Left ventricle myocardium superior (tissue), 1 donor: ENCODE measurements at places on chromosomes 3 and 15. TPM values are rescaled to one million over a fixed set of nuclear protein-coding genes. Genes with fewer than 3 reads are reported as not detected.
A peak's percentile ranks its signal among the peaks of the same experiment; 100 is the strongest.

DNA sequence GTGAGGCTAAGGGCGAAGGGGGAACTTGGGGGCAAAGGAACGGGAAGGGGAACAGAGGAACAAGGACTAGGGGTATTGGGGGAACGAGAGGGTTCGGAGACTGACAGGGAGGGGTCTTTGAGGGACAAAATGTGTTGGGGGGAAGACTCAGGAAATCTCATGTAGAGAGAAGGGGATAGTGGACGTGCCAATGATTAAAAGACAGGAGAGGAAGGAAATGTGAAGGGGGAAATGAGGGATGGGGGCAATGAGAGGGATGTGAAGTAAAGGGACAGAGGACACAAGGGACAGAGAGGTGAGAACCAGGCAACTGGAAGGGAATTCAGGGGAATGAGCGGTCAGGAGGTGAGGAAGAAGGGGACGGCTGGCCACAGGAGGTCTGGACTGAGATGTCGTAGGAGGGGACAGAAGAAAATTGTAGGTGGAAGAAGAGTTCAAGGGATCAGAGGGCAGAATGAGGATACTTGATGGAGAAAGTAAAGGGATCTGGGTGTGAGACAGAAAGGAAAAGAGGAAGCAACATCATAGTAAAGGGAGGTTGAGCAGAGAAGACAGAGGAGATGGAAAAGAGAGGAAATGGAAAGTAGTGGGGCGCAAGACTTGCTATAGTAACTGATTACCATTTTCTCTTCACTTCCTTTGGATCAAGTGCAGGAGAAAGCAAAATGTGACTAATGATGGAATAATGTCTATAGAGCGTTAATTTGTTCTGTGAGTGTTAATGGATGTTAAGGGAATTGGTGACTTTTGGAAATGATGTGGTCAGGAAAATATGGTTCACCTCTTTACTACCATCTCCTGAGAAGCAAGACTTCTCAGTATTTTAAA lies 749 bp downstream of the RAB8B start:
- DNase-seq: no peak

DNA sequence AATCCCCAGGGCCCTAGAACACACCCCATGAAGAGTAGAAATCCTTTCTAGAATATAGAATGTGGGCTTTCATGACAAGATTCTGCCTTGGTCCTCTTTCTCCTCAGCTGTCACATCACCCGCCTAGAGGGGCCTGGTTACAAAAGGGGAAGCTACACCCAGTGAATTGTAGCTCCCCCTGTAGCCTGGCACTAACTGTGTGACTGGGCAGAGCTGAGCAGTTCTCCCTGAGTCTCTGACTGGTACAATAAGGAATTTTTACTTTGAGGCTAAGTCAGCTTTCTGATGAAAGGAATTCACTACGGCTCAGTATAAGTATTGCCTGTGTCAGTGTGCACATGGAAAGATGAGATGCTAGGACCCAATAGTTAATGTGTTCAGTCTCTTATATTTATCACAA lies 28.7 kb upstream of the ZNF148 start:
- no peak for DNase-seq

LDHAL6B gene
- total RNA-seq: not detected

DNA sequence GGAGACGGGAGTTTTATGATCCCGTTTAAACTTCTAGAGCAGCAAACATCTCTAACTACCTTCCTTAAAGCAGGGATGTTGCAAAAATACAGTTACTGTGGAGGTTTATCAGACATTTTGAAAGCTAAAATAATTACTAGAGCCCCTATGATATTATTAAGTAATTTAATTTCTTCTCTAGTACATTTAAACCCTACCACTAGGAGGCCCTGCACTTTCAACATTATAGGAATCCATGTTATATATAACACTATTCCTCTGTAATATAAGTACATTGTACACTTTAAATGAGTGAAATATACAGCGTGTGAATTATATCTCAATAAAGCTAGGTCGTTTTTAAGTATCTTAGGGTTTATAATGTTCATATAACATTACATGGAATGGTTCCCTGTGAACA lies 11.5 kb downstream of the SETMAR start:
- DNase-seq: no peak

GRCh38 chr3:127629467-127630403 lies 750 bp downstream of the PODXL2 start:
- DNase-seq: peak; percentile 44

FSIP1 gene
- total RNA-seq: 1.0 TPM

- DNase-seq: no peak
These were observed 62.7 kb downstream of the ASTE1 start for GRCh38 chr3:130963878-130964277.

DNA sequence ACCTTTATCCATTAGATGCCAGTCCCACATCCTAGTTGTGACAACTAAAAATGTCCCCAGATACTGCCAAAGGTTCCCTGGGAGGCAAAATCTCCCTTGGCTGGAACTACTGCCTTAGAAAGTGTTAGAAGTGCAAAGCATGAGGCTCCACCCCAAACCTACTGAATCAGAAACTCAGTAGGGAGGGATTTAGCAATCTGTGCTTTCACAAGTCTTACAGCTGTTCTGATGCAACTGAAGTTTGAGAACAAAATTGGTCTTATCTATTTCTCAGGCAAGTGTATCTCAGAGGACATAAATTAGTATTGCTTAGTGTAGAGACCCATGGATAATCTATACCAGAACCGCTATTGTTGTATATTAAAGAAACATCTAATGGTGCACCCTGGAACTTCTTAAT lies 70.2 kb downstream of the CLDN1 start:
- DNase-seq: no peak

MFN1 gene
- total RNA-seq: 65.1 TPM

- DNase-seq: no peak
These were observed 11.1 kb downstream of the SERP1 start for GRCh38 chr3:150535204-150535603.

DNA sequence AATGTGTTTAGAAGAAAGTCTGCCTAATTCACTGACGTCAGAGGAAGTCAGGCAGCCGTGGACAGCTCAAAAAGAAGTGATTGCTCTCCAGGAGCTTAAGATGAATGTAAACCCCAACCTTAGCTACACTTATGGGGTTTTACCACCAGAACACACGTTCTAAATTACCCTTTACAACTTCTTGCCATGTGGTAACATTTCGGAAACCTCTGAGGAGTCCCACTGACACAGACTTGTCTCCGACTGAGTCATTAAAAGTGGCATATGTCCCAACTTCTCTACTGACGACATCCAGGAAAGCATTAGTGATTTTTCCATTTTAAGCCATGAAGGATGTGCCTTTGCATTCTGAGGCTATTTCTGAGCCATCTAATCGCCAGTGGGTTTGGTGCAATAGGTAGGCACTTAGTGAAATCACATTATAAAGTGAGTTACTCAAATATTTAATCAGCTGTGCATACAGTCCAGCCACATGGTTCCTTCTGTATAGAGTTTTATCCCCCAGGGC lies 32.4 kb downstream of the C2CD4A start:
- DNase-seq: no peak
